ENCODE measurements at places on chromosomes 2 and 18. TPM values are rescaled to one million over a fixed set of nuclear protein-coding genes. Genes with fewer than 3 reads are reported as not detected.

GRCh38 chr18:75213611-75214331, 3.2 kb downstream of the TSHZ1 start:
- no peaks in the 10 kb centered on the region for H3K36me3 ChIP-seq
- no peak for DNase-seq
- H3K27ac ChIP-seq, result no peak overlapping the region

- H3K4me3 ChIP-seq, result no peak overlapping the region
- H3K27me3 ChIP-seq, result no peaks in the 10 kb centered on the region
- H3K27ac ChIP-seq, result no peak overlapping the region
- H3K4me1 ChIP-seq, result no peaks in the 10 kb centered on the region
- no peaks in the 10 kb centered on the region for H3K36me3 ChIP-seq
These were observed 55.0 kb downstream of the ABCB11 start for GRCh38 chr2:168976034-168976654.

DNA sequence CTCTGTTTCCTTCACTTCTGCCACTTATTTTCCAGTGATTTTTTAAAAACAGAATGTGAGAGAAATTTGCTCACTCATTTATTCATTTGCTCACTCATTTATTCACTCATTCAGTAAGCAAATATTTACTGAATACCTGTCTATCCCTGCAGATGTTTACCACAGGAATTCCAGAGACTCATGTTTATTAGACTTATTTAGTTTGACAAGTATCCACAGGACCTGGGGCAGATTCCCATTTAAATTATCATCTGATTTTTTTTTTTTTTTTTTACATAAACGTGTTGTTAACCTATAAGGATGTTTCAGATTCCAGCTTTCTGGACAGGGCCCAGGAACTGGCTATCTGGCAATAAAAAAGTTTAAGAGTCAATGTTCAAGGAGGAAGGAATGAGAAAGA, 175.1 kb upstream of the ERBB4 start:
- no peak overlapping the region for H3K27ac ChIP-seq
- H3K4me3 ChIP-seq, result no peak overlapping the region
- H3K36me3 ChIP-seq, result no peaks in the 10 kb centered on the region
- no peak for DNase-seq

DNA sequence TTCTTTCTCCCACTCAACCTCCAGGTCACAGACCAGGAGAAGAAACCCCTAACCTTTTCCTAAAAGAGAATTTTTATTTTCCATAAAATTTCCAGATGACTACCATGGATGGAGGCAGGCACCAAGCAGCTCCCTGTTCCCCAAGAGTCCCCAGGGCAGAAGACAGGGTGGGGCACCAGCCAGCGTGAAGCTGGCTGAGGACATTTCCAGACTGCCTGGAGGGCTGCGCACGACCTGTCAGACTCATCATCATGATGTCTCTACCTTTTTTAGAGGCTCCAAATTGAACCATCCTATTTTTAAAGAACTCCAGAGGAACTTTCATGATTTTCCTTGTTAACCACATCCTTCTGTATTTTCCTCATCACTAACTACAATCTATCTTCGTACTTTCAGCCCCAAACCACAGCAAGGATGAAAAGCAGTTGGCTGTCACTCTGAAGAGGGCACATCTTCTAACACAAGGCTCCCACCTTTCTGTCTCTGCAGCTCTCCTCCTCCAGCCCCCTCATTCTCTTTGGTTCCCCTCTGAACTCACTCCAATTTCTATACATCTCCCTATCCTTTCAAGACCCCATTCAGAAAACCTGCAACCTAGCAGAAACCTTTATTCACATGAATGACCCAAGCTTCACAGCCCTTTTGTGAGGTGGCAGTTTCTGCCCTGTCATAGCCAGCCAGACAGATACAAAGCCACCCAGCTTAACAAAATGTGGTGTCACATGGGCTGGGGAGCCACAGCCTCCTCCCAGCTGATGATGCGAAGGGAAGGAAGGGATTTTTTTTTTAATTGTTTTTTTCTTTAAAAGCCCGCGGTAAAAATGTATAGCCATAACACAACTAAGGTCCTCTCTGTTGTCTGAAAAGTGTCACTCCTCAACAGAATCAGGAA, 11.1 kb downstream of the AMMECR1L start:
- H3K27ac ChIP-seq, result peak overlapping the region; percentile 10
- no peak for DNase-seq
- H3K27me3 ChIP-seq, result no peaks in the 10 kb centered on the region
- peaks cover 38% of the 10 kb centered on the region for H3K36me3 ChIP-seq
- no peaks in the 10 kb centered on the region for H3K4me1 ChIP-seq

GRCh38 chr2:19815746-19816145, 86.0 kb downstream of the TTC32 start:
- H3K27me3 ChIP-seq, result peaks cover 6% of the 10 kb centered on the region
- no peaks in the 10 kb centered on the region for H3K36me3 ChIP-seq
- no peak overlapping the region for H3K27ac ChIP-seq
- no peak overlapping the region for H3K4me3 ChIP-seq

GRCh38 chr2:84243788-84244733, 215.0 kb downstream of the SUCLG1 start:
- no peak overlapping the region for H3K4me3 ChIP-seq
- peaks cover 27% of the 10 kb centered on the region for H3K27me3 ChIP-seq
- no peaks in the 10 kb centered on the region for H3K4me1 ChIP-seq
- DNase-seq, result no peak

DNA sequence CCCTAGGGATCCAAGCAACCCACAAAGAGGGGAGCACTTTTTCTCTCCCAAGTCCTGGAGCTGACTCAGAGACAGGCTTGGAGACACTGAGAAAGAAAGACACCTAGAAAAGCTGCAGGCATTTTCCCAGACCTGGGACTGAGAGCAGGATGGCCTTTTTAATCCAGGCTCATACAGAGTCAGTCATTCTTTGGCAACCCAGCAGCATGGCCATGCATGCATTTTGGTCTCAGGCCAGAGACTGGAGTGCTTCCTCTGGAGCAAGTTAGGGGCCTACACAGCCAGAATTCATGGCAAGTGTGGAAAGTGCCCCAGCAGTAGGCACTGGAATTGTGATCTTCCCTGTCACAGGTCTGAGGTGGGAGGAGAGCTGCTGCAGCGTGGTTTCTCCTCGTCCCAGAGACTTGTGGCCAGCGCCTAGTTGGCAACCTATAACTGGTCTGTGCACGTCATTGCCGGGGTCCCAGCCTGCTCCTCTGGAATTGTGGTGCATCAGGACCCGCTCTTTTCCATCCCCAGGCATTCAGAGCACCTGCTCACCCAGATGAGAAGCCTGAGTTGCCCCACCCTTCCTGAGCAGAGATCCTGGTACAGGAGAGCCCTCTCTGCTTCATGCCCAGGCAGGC, 231.9 kb upstream of the RAB6C start:
- no peak overlapping the region for H3K4me3 ChIP-seq
- H3K36me3 ChIP-seq, result no peaks in the 10 kb centered on the region
- no peak overlapping the region for H3K27ac ChIP-seq
- no peaks in the 10 kb centered on the region for H3K27me3 ChIP-seq
- DNase-seq, result no peak
- no peaks in the 10 kb centered on the region for H3K4me1 ChIP-seq

- H3K27me3 ChIP-seq, result no peaks in the 10 kb centered on the region
- no peak overlapping the region for H3K27ac ChIP-seq
- H3K4me3 ChIP-seq, result no peak overlapping the region
These were observed 98.6 kb downstream of the HNRNPLL start for GRCh38 chr2:38504169-38504568.

- no peak for DNase-seq
- no peak overlapping the region for H3K27ac ChIP-seq
- no peaks in the 10 kb centered on the region for H3K36me3 ChIP-seq
- H3K4me3 ChIP-seq, result no peak overlapping the region
These were observed 50.4 kb downstream of the PDK1 start for GRCh38 chr2:172606285-172606684.

DNA sequence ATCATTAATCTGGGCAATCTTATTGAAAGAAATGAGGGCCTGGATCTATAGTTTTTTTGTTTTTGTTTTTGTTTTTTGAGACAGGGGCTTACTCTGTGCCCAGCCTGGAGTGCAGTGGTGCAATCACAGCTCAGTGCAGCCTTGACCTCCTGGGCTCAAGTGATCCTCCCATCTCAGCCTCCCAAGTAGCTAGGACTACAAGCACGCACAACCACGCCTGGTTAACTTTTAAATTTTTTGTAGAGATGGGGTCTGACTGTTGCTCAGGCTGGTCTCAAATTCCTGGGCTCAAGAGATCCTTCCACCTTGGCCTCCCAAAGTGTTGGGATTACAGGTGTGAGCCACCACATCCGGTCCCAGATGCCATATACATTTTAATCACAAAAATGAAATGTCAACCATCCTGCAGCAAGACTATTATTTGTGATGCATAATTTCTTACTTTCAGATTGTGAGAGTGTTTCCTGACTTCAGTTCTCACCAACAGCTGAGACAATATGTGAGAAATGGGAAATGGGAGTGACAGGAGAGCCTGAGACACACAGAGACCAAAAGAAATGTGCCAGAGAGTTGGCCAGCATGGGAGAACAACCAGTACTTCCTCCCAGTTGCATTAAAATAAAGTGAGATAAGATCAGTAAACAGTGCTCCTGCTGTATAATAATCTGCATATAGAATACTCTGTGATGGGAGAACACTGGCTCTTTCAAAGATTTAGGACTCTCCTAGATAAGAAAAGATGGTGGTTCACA, 87.6 kb downstream of the METTL8 start:
- H3K4me1 ChIP-seq, result peaks cover 5% of the 10 kb centered on the region
- H3K4me3 ChIP-seq, result no peak overlapping the region
- H3K27me3 ChIP-seq, result no peaks in the 10 kb centered on the region
- no peak overlapping the region for H3K27ac ChIP-seq
- no peaks in the 10 kb centered on the region for H3K36me3 ChIP-seq
- DNase-seq, result no peak

DNA sequence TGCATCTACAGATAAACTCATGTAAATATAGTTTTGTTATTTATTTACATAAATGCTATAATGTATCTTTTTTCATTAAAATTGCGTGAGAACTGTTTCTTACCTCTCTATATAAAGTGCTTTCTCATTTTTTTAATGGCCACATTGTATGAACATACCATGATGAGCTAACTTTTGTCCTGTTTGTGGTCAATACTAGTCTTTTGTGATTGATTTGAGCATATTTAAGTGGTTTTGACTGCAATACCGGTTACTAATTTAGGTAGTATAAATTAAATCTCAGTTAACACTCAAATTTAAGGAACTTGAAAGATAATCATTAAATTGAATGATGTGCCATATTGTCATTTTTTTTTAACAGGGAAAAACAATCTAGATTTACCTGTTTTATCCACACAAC, 108.2 kb downstream of the HAUS1 start:
- no peaks in the 10 kb centered on the region for H3K36me3 ChIP-seq
- no peak overlapping the region for H3K4me3 ChIP-seq
- H3K27me3 ChIP-seq, result no peaks in the 10 kb centered on the region
- no peak for DNase-seq
- H3K27ac ChIP-seq, result no peak overlapping the region

DNA sequence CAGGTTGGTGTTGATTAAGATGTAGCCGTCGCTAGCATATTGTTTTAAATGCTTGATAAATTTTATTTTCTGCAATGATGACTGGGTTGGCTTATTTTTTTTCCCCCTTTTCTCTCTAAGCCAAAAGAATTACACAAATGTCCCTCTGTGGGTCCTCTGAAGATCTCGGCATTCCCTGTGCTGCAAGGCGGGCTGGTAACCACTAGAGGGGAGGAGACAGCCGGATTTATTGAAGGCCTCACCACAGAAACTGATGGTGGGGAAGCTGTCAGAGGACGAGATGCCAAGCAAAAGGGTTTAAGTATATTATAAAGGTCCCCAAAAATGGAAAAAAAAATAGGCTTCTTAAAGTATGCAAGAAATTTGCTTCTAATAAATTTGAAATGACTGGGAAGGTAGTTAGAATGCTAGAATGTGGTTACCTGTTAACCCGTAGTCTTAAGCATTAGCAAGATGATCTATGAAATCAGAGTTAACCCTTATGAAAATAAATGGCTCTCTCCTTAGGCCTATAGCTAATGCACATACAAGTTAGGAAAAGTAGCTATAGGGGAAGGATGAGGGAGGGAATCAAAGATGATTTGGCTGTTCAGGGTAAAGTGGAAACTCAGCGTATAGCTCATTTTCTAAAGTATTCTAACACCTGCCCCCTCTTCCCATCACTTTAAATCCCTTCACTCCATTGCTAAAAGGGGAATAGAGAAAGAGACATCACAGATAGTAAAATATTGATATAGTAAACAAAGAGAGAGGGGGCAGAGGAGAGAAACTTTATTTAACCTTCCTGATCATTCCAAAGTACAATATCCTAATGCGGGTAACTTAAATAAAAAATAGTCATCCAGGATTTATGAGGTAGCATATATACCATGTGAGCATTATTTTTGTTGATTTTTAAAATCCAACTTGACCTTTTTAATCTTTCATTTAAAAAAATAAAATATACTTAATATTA, 894.5 kb upstream of the POU3F3 start:
- peak; percentile 41 for DNase-seq
- no peak overlapping the region for H3K27ac ChIP-seq
- no peaks in the 10 kb centered on the region for H3K27me3 ChIP-seq
- no peaks in the 10 kb centered on the region for H3K4me1 ChIP-seq
- no peak overlapping the region for H3K4me3 ChIP-seq

DNA sequence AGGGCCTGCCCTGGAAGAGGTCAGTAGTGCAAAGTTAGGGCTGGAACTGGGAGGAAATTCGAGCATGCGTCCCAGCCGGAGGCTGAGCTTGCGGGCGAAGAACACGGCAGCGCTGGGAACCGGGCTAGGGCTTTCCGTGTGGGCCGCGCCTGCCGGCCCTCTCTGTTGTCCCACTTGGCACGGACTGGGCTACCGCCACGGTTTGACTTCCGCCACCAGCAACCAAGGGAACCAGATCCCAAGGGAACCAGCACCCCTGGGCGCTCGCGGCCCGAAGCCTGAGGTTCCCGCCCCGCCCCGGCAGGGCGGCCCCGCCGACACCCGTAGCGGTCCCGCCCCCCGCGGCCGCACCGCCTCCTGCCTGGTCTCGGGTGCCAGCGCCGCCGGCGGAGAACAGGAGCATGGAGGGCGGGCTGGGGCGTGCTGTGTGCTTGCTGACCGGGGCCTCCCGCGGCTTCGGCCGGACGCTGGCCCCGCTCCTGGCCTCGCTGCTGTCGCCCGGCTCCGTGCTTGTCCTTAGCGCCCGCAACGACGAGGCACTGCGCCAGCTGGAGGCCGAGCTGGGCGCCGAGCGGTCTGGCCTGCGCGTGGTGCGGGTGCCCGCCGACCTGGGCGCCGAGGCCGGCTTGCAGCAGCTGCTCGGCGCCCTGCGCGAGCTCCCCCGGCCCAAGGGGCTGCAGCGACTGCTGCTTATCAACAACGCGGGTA, at the start of gene SPR:
SPR (plus strand) TSS at position 377 of the 708 bp plus-strand sequence; CDS start at position 402, 25 bp downstream.
- peak within 1 kb of the TSS; percentile 76 for H3K4me3 ChIP-seq
- H3K27ac ChIP-seq, result peak within 1 kb of the TSS; percentile 71
- peaks cover 4% of the 10 kb centered on the region for H3K4me1 ChIP-seq
- peaks cover 11% of the 10 kb centered on the region for H3K27me3 ChIP-seq
- no peaks in the 10 kb centered on the region for H3K36me3 ChIP-seq

- no peaks in the 10 kb centered on the region for H3K36me3 ChIP-seq
- H3K27me3 ChIP-seq, result no peaks in the 10 kb centered on the region
- H3K4me3 ChIP-seq, result no peak overlapping the region
- peaks cover 9% of the 10 kb centered on the region for H3K4me1 ChIP-seq
- H3K27ac ChIP-seq, result no peak overlapping the region
These were observed 135.6 kb downstream of the ARHGAP15 start for GRCh38 chr2:143264851-143265250.

- H3K27ac ChIP-seq, result no peak overlapping the region
- no peaks in the 10 kb centered on the region for H3K27me3 ChIP-seq
- no peaks in the 10 kb centered on the region for H3K36me3 ChIP-seq
- H3K4me1 ChIP-seq, result peaks cover 50% of the 10 kb centered on the region
- no peak for DNase-seq
These were observed 271.9 kb downstream of the NCKAP5 start for GRCh38 chr2:133296401-133296800.

CYP27A1 gene
- 1.2 TPM for total RNA-seq

SOWAHC gene
- total RNA-seq, result 10.6 TPM

SCYGR4 gene
- total RNA-seq, result not detected

CRYGD gene
- not detected for total RNA-seq

SLC4A5 gene
- 1.8 TPM for total RNA-seq

MEMO1 gene
- total RNA-seq, result 66.7 TPM

ECEL1 gene
- 0.19 TPM for total RNA-seq

All from A673 (cell line).